Urothelium cell line (cell line): ENCODE measurements at places on chromosomes 5 and 9.

DNA sequence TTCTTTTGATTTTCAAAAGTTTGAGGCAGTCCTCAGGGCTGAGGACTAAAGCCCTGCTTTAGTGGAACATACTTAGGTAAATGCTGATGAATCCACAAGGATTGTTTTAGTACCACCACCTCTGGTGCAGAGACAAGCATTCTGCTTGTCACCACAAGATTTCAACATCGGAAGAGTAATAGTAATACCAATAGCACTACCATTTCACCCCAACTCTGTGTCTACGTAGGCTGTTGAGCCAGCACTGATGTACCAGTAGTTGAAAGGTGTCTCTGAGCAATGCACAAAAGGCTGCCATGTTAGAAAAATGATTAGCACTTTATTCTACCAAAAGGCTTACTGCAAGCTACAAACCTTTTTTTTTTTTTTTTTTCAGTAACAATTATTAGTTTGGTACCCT is 213.2 kb upstream of the SLC24A2 start:
- no peak for DNase-seq

DNA sequence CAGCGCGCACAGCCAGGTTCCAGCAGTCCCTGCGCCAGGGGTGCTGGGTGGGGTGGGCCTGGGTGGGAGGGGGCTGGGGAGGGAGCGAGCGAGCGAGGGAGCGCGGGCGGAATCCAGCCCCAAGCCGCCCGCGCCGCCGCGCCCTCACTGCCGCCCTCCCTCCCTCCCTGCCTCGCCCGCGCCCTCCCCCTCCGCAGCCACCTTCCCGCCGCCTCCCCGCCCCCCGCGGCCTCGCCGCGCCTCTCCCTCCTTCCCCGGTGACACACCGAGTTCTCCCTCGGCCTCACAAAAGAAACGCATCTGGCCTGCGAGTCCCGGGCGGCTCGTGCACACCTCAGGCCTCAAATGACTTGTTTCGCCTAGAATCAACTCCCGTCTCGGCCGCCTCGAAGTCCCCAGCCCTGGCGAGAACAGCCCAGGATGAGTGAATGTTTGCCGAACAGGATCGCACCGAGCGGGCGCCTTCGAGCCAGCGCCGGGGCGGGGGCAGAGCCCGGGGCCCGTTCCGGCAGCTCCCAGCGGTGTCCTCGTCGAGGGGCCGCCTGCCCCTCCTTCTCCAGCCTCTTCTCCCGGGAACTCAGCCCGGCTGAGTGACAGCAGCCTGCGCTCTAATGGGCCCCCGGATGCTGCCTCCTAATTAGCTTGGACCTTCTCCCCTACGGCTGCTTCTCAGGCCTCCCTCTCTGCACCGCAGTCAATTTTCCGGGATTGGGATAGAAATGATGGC is 371 bp upstream of the PITX1 start:
- DNase-seq: peak; percentile 77

GRCh38 chr9:14985419-14985818 is 75.2 kb upstream of the FREM1 start:
- no peak for DNase-seq

- DNase-seq: no peak
Measured at GRCh38 chr9:3650994-3651622, 125.3 kb upstream of the RFX3 start.

DNA sequence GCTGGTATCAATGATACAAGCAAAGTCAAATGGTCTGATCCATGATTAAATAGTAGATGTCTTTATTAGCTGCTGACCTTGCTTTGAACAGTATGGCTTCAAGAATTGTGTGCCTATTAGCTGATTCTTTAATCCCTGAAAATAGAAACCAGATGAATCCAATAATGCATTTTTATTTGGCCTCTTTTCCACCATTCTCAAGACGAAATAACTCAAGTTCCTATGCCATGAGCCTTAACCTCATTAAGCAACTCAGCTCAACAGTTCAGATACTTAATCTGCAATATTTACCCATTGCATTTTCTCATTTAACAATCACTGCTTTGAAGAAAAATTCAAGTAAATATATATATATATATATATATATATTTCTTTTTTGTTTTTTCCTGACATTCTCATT is 588.6 kb upstream of the MEF2C start:
- DNase-seq: no peak

- no peak for DNase-seq
Measured at GRCh38 chr5:98333921-98334320, 439.5 kb upstream of the RGMB start.

DNA sequence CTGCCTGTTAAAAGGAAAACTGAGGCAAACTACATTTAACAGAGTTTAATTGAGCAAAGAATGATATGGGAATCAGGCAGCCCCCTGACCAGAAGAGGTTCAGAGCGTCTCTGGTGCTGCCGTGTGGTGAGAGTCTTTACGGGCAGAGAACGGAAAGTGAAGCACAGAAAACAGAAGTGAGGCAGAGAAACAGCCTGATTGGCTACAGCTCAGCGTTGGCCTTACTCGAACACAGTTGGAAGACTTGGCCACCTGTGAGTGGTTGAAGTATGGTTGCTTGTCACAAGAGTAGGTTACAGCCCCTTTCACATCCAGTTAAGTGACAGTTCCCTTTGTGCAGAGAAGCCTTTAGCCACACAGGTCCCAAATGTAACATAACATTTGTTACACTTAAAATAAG is 16.9 kb upstream of the FBP1 start:
- DNase-seq: no peak

GRCh38 chr9:114433086-114433485 is 45.3 kb upstream of the AKNA start:
- DNase-seq: no peak

- no peak for DNase-seq
Measured at GRCh38 chr5:90689064-90689463, 130.5 kb downstream of the ADGRV1 start.
